ENCODE measurements at places on chromosomes 6 and 20.
A peak's percentile ranks its signal among the peaks of the same experiment; 100 is the strongest.

- no peak for DNase-seq
Measured at GRCh38 chr6:73030791-73031782, 194.2 kb downstream of the KHDC1L start.

- DNase-seq, result no peak
Measured at GRCh38 chr6:110653381-110653780, 161.9 kb downstream of the CDK19 start.

DNA sequence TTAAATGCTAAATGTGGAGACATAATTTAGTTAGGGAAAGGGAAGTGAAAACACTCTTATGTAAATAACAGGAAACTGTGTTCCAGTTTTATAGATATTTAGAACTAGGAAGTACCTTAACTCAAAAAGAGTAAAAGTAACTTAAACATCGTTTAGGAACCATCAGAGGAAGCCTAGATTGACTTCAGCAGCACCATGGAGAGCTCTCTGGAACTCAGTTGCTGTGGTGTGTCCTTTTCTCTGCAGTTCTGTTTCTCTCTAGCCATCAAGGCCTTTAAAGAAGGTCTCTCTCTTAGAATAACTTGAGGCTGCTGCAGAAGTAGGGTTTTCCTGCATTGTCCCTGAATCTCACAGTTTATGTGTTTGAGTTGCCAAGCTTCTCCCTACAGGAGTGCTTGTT, 26.9 kb downstream of the CLVS2 start:
- DNase-seq, result peak; percentile 39

- DNase-seq, result peak; percentile 49
Measured at GRCh38 chr20:53176134-53176533, 204.0 kb downstream of the TSHZ2 start.

DNA sequence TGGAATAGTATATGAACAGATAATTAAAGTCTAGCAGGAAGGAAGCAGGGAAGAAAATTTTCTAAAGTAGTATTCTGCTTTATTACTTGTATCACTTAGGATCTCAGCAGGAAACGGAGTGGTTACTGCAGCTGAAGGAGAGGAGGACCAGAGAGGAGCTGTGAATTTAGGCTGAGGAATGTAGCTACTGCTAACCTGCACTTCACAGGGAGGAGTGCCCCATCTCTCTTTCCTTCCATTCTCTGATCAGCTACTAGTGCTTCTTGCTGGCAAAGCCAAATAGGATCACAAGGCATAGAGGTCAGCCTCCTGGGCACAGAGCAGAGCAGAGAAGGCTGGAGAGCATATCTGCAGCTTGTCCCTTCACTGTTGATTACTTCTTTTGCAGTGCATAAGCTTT, 205.3 kb upstream of the ASCC3 start:
- DNase-seq, result no peak

- DNase-seq, result no peak
Measured at GRCh38 chr6:5179917-5180316, 80.8 kb downstream of the LYRM4 start.

GRCh38 chr6:158361961-158362669, 49.9 kb downstream of the TULP4 start:
- no peak for DNase-seq

- DNase-seq, result peak; percentile 61
Measured at GRCh38 chr6:89146718-89147700, 1.2 kb downstream of the PM20D2 start.

DNA sequence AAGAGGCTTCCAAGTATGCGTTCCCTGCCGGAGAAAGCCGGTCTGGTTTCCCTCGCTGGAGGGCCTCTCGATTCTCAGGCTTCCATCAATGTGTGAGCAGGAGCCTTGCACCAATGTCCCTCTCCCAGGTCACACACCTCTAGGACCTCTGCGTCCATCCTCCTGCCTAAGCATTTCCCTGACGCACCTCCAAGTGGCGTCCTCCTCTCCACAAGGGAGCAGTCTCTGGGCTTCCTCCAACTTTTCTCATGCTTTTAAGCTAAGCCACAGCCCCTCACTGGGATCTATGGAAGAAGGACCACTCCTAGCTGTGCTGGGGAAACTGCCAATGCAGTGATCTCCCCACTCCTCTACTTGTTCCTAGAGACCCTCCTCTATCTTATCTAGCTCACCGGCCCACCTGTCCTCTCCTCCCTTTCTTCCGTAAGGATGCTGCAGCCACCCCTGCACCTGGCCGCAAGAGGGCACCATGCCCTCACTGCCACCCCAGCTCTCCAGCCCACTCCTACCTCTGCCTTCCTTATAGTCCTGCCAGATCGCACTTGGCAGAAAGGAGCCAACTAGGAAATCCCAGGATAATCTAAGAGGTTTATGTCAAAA, 258.7 kb downstream of the LRFN2 start:
- DNase-seq, result peak; percentile 83

DNA sequence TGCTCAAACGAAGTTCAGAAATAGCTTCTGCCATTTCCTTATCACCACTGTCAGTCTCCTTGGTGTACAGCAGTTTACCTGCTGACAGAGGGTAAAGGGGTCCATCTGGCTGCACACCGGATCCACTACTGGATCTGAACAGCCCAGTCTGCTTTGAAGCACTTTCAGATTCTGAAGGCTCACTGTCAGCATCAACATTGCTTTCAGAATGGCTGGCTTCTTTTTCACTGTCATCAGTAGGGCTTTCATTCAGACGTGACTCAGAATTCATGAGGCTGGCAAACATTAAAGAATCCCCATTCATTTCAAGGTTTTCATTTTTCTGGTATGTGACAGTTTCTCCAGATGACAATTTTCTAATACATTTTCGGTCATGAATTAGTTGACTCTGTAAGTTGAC, 21.0 kb upstream of the PNISR start:
- DNase-seq, result no peak

DNA sequence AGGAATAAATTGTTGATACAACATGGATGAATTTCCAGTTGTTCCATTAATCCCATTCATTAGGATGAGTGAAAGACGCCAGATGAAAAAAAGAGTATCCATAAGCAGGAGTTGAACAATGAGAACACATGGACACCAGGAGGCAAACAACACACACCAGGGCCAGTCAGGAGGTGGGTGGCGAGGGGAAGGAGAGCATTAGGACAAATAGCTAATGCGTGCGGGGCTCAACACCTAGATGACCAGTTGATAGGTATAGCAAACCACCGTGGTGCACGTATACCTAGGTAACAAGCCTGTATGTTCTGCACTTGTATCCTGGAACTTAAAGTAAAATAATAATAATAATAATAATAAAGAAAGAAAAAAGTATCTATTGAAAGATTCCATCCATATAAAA, 11.1 kb downstream of the PCED1A start:
- DNase-seq, result no peak

DNA sequence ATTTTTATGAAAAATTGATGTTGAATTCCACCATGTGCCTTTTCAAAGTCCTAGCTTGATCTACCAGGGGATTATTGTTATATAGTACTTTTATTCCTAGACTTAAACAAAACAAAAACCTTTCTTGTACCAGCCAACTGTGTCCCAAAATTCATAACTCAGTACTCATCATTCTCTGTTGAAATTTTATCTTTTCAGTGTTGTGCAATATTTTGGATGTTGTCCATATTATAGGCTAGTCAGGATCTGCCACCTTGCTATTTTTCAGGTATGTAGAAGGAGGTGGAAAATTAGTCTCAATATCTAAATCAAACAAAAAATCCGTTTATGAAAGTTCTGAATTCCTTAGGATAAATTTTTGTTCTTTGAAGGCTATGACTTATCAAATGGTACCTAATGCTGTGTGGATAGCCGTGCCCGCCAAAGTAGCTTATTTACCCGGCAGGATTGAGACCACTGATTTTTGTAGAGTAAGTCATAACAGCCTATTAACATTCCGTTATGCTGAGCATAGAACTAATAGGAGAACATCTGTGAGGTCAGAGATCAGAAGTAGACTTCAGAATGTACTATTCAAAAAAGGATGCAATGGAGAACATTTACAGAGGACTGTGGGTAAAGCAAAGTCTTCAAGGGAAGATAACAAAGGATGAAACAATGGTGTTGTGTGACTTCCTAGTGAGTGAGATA, 304.7 kb downstream of the SOX4 start:
- DNase-seq, result no peak

GRCh38 chr6:11964729-11965335, 47.3 kb upstream of the HIVEP1 start:
- DNase-seq, result no peak

- DNase-seq, result no peak
Measured at GRCh38 chr6:83928286-83928685, 68.8 kb downstream of the CYB5R4 start.

GRCh38 chr20:63857764-63858392, 3.4 kb upstream of the ABHD16B start:
- DNase-seq, result no peak

GRCh38 chr6:112154711-112155110, 67.3 kb downstream of the FAM229B start:
- no peak for DNase-seq

DNA sequence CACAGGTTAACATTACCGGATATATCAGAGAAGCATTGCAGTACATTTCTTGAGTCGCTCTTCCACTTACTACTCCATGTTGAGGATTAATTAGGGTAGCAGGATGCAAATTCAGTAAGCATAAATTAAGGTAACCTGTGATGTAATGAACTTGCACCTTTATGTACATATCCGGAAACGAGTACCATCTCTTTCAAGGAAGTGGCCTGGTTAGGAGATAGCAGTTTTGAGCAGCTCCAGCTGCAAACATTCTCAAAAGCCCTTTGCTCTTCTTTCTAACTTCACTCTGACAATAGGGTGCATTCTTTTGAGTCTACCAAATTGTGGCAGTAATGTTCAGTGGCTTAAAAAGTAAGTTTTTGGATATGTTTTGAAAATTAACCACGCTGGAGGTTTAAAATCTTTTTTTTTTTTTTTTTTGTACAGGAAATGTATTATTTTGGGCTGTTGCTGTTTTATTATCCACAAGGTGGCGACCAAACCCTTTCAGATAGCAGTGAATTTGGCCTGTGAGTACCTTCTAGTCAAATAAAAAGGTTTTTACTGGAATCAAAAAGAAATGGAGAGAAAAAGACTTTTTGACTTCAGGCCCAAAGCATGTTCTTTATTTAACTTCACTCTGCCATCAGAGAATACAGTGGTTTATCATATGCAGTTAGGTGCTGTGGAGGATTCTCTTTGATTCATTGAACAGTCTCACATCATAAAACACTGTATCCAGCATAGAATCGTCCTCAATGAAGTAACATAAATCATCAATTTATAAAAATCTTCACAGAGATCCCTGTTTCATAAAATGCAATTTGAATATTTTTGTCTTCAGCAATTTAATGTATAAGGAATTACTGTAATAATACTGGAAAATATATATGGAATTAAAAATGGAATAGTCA, 8.9 kb downstream of the FAM217B start:
- no peak for DNase-seq

DNA sequence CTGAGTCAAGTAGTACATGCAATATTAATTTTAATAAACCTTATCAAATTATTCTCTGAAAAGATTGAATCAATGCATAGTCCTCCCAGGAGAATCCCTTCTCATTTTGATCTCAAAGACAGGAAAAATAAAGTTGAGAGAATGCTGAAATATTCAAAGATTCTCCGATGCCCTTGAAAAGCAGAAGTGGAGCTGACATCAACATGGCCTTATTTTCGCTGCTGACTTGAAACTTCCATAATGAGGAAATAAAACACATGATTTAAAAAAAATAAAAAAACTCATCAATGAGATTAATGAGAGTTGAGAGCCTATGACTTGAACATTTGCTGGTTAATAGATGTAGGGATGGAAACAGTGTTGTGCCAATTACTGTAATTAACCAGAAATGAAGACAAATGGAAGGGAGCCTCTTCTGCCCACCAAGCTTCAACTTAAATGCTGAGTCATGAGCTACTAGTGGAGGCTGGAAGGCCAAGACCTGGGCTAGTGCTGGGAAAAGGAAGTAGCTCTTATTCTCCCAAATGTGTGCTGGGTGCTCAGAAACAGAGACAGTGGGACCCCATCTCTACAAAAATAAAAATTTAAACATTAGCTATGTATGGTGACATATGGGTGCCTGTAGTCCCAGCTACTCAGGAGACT, 139.9 kb downstream of the BFSP1 start:
- DNase-seq, result no peak

- peak; percentile 54 for DNase-seq
Measured at GRCh38 chr6:125867483-125867942, 76.8 kb downstream of the NCOA7 start.

DNA sequence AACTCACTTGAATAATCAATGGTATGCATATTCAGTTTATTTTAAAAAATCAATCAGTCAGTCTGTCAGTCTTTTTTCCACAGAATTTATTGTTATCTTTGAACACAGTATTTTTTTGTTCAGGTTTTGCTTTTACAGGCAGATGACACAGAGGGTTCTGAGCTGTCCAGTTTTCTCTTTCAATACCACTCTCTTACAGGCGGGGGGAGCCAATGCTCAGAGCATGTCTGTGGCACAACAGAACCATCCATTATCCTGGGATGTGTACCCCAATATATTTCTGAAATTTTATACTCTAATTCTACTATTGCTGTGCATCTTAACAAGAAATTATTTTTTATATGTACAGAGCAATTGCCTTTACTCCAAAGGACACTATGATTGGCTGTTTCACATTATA, 21.2 kb downstream of the ROS1 start:
- DNase-seq, result no peak

GRCh38 chr6:91241946-91242613, 655.2 kb upstream of the MAP3K7 start:
- no peak for DNase-seq
